Activated CD8-positive, alpha-beta T cell treated with anti-CD3 and anti-CD28 coated beads for 36 hours (primary cell): ENCODE measurements at places on chromosomes 12 and 14.

DNA sequence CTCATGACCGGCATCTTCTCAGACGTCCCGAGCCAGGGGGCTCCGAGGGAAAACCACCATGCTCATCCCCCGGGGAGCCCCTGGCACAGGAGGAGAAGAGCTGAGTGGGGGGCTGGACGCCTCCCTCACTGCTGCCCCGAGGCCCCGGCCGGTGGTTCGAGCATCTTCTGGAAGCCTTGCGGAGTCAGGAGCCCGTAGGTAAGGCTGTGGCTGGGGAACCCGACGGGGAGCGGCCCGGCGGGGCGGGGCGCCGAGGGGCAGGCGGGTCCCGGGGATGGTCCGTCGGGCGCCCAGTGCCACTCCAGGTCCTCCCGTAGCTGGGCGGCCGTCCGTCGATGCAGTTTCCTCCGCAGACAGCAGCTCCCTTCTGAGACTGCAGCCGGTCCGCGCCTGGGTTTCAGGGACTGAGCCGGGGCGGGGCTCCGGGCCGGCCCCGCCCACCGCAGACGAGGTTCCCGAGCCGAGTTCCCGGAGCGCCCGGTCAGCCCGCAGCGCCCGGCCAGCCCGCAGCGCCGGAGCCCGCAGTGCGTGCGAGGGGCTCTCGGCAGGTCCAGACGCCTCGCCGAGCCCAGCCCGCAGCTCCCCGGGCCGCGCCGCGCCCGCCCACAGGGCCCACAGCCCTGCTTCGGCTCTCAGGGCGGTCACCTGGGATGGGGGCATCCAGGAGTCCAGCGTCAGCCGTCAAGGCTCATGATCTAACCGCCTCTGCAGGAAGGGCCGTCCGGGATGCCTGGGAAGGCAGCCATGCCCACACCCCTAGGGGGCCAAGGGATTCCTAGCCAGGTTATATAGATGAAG lies at the start of gene PGF:
TSS of gene PGF (minus strand) at position 369 of the 798 bp plus-strand sequence. CDS start at position 14, 355 bp downstream.
- peak; percentile 23 for DNase-seq

DNA sequence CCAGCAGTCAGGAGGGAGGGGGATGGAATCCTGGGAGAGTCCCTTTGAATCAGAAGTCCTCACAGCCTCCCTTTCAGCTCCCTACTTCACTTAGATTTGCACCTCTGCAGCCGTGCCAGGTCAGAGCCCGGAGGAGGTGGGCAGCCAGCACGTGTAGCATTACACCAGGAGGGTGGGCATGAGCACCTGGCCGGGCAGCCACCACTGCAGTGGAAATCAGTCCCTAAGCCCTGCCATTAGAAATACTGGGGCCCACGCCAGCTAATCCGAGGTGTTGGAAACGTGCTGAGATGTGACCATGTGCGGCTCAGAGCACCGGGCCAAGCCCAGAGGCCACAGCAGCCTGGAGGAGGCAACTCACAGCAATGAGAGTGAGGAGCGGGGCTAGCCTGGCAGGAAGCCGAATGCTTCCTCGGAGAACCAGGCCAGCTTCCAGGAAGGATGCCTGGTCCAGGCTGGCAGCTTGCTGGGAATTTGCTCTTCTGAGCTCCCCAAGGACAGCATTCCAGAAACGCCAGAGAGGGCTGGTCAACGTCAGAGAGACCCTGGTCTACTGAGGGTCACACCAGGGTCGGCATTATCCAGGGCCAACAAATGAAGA lies 9.4 kb upstream of the CACNA2D4 start:
- no peak for DNase-seq

DNA sequence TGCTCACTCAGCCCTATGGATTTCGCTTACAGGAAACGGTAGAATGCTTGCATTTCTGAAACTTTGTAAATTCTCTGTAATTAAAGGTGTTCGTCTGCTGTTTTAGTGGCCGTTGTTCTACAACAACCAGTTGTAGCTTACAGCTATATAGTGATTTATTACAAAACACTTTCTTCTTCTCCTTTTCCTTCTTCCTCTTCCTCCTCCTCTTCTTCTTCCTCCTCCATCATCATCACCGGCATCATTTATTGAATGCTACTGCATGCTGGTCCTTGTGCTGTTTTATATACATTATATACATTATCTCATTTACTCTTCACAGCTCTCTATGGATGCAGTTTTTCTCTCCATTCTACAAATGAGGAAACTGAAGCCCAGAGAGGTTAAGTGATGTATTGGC lies 6.4 kb downstream of the ETV6 start:
- no peak for DNase-seq

GRCh38 chr12:34397591-34398365 lies 375.5 kb downstream of the ALG10 start:
- DNase-seq: no peak

DNA sequence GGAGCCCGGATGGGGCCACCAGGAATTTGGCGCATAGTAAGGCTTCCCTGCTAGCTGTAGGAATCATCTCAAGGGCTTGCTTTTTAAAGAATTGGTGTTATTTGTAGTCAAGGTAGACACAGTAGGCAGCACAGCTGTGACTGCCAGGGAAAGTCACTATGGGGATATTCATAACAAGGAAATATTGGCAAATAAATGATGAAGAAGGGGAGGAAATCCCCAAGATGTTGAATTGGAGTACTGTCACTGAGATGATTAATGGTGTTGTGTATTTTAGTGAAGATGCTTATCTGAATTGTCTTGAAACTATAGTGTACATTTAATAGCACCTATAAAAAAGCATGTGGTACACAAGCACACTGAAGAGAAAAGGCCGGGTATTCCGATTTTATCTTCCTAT lies 118.9 kb downstream of the NPAS3 start:
- no peak for DNase-seq

- no peak for DNase-seq
These were observed 287.7 kb upstream of the RTL1 start for GRCh38 chr14:101191101-101191720.

DNA sequence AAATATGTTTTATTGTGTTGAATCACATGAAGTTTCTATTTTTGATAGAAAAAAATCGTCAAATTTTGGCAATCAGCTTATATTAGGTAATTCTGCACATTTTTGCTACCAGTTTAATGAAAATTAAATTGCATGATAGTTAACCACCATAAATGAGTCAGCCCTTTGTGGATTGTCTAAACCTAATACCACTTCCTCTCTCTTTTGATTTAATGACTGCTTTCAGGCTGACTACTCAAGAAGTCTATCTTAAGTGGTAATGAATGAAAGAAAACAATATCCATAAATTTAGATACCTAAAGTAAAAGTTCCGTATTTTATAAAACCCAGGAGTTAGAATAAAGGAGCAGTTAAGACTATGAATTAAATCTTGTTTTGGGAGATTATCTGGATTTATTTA lies 450.5 kb downstream of the TMEM117 start:
- DNase-seq: no peak

DNA sequence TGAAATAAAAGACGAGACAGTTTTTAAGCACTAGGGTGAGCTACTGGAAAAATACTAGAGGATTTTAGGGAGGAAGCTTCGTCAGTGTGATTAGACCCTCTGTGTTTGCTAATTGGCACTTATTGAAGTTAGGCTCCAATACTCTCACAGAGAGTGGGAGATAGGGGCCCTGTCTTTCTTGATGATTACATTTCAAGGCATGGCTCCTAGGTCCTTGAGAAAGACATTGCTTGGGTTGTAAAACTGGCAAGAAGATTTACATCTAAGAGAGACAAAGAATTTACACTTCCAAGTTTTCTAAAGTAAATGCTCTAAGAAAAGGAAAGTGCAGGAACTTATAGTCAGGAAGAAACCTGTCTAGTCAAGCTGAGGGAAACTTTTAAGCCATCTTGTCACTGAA lies 183.2 kb downstream of the C12orf50 start:
- DNase-seq: no peak
